Thymus (tissue), 14 donors: ENCODE measurements at places on chromosomes 5 and 9. TPM values are rescaled to one million over a fixed set of nuclear protein-coding genes. Genes with fewer than 3 reads are reported as not detected.

ANKRD18B gene
- 1.0 TPM for total RNA-seq

TRAF1 gene
- 21.7 TPM for total RNA-seq

INSYN2B gene
- not detected for total RNA-seq

KCNV2 gene
- not detected for total RNA-seq

SOX30 gene
- 0.24 TPM for total RNA-seq

AHRR gene
- total RNA-seq: 0.52 TPM

CNTNAP3 gene
- 2.8 TPM for total RNA-seq

CLTA gene
- 199 TPM for total RNA-seq
